ENCODE measurements at places on chromosomes 5 and 9.

GRCh38 chr5:169147534-169147933 is 153.4 kb downstream of the SLIT3 start:
- no peak for DNase-seq

GRCh38 chr5:129804705-129805104 is 56.8 kb downstream of the MINAR2 start:
- no peak for DNase-seq

- DNase-seq = no peak
Observed at GRCh38 chr9:33320568-33321261, 30.4 kb downstream of the NFX1 start.

GRCh38 chr5:2201832-2202231 is 319.1 kb upstream of the IRX4 start:
- no peak for DNase-seq

DNA sequence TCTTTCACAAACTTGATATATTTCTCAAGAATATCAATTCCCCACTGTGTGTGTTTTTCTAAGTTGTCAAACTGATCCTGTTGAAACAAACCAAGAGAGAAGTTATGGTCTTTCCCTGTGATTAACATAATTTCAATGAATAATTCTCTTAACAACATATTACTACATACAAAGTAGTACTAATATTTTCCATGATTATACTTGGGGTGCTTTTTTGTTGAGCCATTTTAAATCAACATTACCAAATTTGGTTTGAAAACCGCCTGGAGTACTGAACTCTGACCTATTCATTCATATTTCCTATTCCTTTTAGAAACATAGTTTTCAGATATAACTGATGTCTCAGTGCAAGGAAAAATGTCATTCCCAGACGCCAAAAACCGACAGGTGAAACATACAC is 48.1 kb downstream of the FNBP1 start:
- DNase-seq = no peak

DNA sequence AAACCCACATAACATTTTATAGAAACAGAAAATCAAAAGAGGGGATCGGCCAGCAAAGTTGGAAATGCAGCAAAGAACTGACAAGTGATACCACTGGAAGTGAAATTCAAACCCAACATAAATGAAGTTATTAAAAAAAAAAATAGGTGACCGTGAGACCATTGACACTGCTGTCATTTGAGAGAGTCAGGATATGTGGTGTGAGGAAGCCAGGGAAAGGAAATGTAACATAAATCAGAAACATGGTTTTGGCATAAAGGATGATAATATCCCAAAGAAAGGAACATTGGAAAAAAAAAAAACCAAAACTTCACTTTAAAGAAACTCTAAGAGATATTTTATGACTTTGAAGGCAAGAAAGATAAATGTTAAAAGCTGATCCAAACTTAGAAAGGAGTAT is 312.4 kb upstream of the PIK3R1 start:
- DNase-seq = no peak

DNA sequence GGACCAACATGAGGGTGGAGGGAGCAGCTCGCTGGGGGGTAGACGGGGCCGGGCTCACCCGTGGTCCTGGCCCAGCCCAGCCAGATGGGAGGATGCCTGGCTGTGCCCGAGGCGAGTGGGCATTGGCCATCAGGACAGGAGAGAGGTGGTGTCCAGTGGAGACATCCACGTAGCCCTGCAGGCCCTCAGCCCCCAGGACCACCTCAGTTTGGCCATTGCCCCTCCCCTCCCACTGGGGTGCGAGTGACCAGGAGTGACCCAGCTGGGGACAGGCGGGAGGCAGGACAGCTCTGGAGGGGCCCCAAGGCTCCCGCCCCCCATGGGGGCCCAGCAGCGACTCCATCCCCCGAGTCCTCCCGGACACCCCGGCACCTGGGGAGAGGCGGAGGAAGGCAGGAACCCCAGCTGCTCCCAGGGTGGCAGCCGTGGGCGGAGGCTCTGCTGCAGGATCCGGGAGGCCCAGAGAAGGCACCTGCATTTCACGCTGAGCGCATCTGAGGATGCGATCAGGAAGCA is 8.3 kb downstream of the NOXA1 start:
- no peak for DNase-seq

DNA sequence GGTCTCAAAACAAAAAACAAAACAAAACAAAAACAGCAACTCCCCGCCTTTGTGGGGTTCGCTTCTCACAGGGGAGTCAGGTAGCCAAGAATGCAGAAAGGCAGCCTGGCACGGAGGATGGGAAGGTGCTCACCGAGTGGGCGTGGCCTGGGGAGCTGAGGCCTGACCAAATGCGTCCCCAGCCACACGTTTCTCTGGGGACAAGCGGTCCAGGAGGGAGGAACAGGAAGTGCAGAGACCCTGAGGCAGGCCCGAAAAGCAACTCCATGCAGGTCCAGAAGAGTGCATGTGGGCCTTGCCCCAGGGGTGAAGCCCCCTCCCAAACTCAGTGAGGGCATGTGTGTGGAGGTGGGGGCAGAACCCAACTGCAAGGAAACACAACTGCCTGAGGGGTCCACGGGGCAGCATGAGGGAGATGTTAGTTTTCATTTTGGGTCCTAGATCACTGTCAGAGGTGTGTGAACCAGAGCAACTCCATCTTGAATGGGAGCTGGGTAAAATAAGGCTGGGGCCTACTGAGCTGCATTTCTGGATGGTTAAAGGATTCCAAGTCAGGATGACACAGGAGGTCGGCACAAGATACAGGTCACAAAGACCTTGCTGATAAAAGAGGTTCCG is 2.6 kb upstream of the UAP1L1 start:
- DNase-seq = no peak

DNA sequence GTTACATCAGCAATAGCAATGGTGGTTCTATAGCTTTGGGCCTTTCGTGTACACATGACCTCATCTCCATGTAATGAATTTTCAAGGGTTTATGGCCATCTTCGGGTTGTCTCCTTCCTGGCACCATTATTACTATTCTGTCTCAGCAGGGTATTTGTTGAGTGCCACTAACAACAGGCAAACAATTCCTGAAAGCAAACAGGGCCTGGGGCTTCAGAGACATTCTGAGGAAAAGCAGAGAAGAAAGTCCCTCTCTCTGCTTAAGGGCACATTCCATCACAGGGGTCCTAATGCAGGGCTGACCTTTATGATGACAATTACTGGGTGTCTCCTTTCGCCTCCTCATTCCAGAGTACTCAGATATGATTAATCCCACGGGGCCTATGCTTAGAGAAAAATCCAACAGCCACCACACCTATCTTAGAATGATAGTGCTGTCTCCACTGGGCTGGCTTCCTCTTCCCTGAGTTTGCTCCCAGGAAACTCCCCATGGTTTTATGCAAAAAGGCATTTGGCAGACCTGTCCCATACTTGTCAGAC is 540.2 kb upstream of the ZNF462 start:
- DNase-seq = no peak

DNA sequence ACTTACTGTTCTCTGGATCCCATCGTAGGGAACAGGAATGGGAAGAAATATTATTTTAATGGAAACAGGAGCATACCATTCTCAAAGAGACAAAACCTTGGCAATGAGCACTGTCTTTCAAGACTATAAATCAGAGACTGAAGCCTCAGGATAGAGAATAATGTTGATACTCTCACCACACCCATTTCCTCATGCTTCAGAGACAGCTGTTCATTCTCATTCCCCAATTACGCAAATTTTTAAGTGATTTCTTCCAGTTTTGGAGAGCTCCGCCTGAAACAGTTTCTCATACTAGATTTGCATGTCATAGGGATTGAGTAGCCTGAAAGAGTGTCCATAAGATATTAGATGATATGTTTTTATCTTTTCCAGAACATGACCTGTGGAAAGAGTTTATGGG is 290.5 kb upstream of the RASA1 start:
- DNase-seq = no peak

DNA sequence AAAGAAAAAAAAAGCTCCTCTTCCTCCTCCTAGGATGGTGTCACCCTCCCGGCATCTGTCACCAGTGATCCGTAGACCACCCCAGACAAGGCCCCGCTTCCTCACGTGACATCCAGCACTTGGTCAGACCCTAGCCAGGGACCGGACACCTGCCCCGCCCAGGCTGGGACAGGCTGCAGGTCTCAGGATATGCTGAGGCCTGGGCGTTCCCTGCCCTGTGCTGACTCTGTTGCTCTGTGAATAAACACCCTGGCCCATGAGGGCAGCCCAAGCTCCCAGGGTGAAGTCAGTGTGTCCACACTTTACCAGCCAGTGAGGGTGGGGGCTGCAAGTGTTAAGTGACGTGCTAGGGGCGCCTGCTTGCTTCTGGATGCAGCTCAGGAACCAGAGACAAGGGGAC is 5.6 kb downstream of the EDF1 start:
- no peak for DNase-seq

DNA sequence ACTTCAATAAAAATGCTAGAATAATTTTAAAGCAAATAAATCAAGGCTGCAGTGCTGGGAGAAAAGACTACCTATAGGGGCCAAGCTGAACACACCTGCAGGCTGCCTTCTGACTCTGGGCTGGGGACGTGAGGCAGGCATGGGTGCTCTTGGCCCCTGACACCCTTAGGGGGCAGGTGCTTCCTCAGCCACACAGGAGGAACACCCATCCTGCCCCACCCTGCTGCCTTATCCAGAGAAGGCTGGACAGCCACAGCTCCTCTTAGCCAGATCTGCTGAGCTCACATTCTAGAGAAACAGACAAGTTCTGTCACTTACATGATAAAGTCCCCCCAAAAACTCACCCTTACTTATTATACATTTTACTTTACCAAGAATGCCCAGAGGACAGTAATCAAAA is 6.6 kb upstream of the LMX1B start:
- DNase-seq = no peak

DNA sequence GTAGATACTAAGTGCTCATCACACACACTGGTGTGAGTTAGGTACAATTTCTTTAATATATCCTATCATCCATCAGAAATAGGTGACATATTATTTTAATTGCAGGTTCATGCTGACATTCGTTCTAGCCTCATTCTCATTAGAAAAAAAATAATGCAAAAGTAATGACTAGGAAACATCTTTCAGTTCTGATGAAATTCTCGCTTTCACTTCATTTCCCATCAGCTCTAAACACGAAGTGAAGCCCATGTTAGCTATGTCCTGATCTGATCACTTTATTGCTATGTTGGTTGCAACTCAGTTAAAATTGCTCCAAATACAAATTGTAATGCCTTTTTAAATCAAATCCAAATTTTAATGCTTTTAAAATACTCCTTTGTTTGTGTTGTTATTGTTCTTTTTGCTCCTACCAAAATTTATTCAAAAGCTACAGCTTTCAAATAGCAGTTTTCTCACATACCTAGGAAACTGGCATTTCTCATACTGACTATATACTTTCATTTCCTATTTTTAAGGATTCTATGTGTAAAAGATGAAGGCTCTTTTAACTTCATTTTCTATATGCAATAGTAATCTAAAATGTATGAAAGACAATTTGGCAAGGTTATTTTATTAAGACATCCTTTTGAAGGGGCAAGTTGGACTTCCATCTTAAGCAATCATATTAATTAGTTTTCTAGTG is 1237.8 kb upstream of the ACO1 start:
- no peak for DNase-seq

- DNase-seq = no peak
Observed at GRCh38 chr5:180069589-180070247, 1.8 kb downstream of the RNF130 start.

GRCh38 chr9:28260330-28260729 is 687.0 kb upstream of the C9orf72 start:
- DNase-seq = no peak

- DNase-seq = no peak
Observed at GRCh38 chr9:18910435-18910834, 122.6 kb downstream of the SAXO1 start.

DNA sequence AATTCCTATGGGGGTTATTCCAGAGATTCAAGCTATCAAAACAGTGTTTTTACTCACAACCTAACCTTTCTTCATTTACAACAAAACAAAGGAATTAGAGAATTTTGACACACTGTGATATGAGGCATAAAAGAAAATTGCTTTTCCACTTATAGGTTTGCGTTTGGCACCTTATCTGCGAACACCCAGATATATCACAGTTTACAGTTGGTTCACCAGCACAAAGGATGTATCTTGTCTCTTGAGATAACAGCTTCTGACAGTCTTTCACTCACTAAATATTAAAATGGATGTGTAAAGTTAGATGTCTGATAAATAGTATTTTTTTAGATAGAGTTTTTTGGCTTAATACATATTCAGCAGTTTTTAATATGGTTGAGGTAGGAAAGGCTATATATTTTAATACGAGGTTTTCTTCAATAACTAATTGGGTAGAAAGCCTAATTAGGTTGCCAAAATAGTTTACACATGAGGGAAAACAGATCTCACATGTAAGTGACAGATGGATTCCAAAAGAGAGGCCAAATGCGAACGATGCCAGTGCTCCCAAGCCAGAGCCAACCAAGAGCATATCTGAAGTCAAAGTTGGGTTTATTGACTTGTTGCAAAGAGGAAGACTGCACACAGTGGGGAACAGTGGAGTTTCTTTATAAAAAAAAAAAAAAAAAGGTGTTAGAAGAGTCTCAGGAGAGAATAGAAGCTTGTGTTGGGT is 1495.2 kb downstream of the MAT2B start:
- no peak for DNase-seq

GRCh38 chr5:67725604-67726003 is 490.0 kb upstream of the PIK3R1 start:
- DNase-seq = no peak

GRCh38 chr5:147188200-147189108 is 46.4 kb upstream of the STK32A start:
- DNase-seq = peak; percentile 3

DNA sequence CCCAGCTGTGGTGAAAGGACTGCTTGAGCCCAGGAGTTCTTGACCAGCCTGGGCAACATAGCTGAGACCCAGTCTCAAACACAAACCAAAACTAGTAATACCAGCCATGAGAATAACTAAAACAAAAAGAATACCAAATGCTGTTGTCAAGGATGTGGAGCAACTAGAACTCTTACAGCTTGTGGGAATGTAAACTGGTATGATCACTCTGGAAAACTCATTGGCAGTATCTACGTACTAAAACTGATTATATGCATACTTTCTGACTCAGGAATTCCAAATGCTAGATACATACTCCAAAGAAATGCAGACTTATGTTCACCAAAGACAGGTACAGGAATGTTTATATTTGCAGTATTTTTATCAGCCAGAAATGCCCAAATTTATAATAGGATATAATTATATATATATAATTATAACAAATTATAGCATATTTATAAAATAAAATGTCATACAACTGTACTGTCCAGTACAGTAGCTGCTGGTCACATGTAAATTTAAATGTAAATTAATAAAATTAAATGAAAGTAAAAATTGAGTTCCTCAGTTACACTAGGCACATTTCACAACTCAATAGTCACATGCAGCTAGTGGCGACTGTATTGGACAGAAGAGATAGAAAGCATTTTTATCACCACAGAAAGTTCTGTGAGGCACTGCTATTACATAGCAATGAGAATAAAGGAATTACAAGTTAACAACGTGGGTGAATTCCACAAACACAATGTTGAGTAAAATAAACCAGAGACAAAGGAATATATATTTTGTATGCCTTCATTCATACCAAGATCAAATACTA is 118.5 kb downstream of the GNAQ start:
- no peak for DNase-seq

DNA sequence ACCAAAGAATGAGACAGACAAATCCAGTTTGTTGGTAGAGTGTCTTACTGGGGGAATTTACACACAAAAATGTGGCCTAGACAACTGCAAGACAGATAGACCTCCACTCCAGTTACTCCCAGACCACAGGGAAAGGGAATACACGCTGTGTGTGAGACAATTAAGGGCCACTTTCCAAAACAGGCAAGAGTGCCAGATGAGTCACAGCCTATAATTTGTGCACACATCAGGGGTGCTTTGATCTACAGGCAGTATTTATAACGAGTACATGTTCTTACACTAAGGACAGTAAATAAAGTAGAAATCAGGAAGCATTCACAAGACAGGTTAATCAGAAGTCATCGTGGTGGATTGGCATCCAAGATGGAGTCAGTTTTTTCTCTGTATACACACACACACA is 114.8 kb downstream of the ZNF622 start:
- DNase-seq = no peak

All from T-helper 9 cell (primary cell).